Neural progenitor cell (in vitro differentiated cells): ENCODE measurements at places on chromosomes 13 and 19. TPM values are rescaled to one million over a fixed set of nuclear protein-coding genes. Genes with fewer than 3 reads are reported as not detected.

- H3K27me3 ChIP-seq = no peaks in the 10 kb centered on the region
- H3K4me1 ChIP-seq = peaks cover 13% of the 10 kb centered on the region
- H3K27ac ChIP-seq = no peak overlapping the region
Observed at GRCh38 chr13:98875146-98875729, 102.6 kb downstream of the DOCK9 start.

GRCh38 chr13:112744168-112745021 lies 54.6 kb downstream of the ATP11A start:
- no peak overlapping the region for H3K27ac ChIP-seq
- peaks cover 3% of the 10 kb centered on the region for H3K4me1 ChIP-seq
- no peaks in the 10 kb centered on the region for H3K27me3 ChIP-seq
- H3K4me3 ChIP-seq = no peak overlapping the region
- H3K36me3 ChIP-seq = no peaks in the 10 kb centered on the region
- no peak for DNase-seq

Gene CD79A
- total RNA-seq = 0.11 and 0.25 TPM in 2 replicates

- no peak overlapping the region for H3K27ac ChIP-seq
- DNase-seq = no peak
- H3K4me1 ChIP-seq = no peaks in the 10 kb centered on the region
- H3K36me3 ChIP-seq = no peaks in the 10 kb centered on the region
- H3K4me3 ChIP-seq = no peak overlapping the region
Observed at GRCh38 chr13:20911037-20911436, 8.5 kb upstream of the XPO4 start.

- no peak overlapping the region for H3K4me3 ChIP-seq
- peaks cover 39% of the 10 kb centered on the region for H3K4me1 ChIP-seq
- H3K36me3 ChIP-seq = no peaks in the 10 kb centered on the region
- DNase-seq = no peak
- no peak overlapping the region for H3K27ac ChIP-seq
Observed at GRCh38 chr19:12786141-12786870, 5.0 kb upstream of the JUNB start.

DNA sequence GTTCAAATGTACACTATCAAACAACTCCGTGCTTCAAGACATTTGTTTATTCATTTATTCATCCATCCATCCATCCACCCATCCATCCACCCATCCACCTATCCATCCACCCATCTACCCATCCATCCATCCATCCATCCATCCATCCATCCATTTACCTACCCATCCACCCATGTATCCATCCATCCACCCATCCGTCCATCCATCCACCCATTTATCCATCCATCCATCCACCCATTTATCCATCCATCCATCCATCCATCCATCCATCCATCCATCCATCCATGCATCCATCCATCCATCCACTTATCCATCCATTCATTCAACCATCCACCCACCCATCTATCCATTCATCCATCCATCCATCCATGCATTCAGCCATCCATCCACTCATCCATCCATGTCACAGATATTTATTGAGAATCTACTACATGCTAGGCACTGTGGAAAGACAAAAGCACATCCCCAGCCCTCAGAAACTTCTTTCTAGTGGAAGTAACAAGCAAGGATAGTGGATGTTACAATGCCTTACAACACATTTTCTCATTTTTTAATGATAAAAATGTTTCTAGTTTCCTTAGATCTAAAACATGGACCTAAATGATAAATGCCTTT lies 237.6 kb downstream of the ZNF536 start:
- H3K4me3 ChIP-seq = no peak overlapping the region
- no peaks in the 10 kb centered on the region for H3K4me1 ChIP-seq
- H3K36me3 ChIP-seq = no peaks in the 10 kb centered on the region
- no peaks in the 10 kb centered on the region for H3K27me3 ChIP-seq

GRCh38 chr19:43609872-43610271 lies 2.0 kb upstream of the SRRM5 start:
- no peaks in the 10 kb centered on the region for H3K27me3 ChIP-seq
- no peak for DNase-seq
- no peaks in the 10 kb centered on the region for H3K36me3 ChIP-seq
- H3K27ac ChIP-seq = no peak overlapping the region
- H3K4me3 ChIP-seq = no peak overlapping the region
- H3K4me1 ChIP-seq = no peaks in the 10 kb centered on the region

GRCh38 chr19:48990400-48990799 lies 2.7 kb downstream of the GYS1 start:
- H3K4me3 ChIP-seq = no peak overlapping the region
- DNase-seq = no peak
- H3K4me1 ChIP-seq = peaks cover 16% of the 10 kb centered on the region
- H3K36me3 ChIP-seq = no peaks in the 10 kb centered on the region
- no peaks in the 10 kb centered on the region for H3K27me3 ChIP-seq
- H3K27ac ChIP-seq = no peak overlapping the region

DNA sequence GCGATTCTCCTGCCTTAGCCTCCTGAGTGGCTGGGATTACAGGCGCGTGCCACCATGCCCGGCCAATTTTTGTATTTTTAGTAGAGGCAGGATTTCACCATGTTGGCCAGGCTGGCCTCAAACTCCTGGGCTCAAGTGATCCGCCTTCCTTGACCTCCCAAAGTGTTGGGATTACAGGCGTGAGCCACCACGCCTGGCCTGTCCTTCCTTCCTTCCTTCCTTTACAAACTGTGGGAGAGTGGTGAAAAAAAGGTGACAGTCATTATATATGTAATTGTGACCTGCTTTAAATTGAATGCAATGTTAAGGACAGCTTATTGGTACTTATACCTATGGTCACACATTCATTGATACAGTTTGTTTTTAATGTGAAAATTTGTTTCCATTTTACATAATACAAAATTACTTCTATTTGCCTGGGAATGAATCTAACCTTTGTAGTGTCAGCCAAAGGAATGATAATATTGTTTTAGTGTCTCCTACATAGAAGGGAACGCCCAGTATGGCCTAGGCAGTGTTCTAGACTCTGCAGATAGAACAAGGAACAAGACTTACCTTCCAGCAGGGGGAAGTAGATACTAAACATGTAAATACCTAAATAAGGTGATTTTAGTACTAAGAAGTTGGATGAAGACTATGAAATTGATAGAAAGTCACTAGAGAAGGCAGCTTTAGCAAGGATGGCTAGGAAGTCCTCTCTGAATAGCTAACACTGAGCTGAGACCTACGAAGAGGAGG lies 146.3 kb downstream of the GGACT start:
- H3K27me3 ChIP-seq = no peaks in the 10 kb centered on the region
- no peaks in the 10 kb centered on the region for H3K36me3 ChIP-seq
- DNase-seq = no peak
- H3K4me1 ChIP-seq = peaks cover 26% of the 10 kb centered on the region
- H3K4me3 ChIP-seq = no peak overlapping the region
- no peak overlapping the region for H3K27ac ChIP-seq

DNA sequence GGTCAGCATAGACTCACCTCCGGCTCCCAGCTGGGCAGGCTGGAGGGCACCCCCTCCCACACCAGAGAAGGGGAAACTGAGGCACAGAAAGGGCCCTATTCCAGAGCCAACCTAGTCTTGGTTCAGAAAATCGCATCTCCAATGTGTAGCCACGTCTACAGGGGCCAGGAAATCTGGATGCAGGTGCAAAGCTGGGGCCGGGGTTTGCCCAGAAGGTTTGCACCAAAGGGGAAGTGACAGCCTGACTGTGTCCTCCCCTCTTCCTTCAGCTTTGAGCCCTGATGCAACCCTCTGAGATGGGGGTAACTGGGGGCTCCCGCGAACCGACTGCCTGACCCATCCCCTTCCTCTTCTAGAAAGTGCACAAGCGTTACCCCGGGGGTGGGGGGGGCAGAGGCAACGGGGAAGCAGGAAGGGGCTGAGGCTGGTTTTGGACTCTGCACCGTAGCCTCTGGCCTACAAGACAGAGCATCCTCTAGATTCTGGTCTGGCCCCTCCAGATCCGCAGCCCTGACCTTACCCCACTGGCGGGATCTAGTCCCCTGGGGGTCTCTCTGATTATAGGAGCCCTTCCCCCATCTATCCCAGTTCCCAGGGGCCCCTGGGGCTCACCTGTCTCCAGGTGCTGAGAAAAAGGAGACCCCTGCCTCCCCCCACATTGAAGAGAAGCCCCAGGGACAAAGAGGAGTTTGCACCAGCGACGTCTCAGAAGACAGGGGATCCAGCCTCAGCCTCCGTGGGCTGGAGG lies 1.1 kb upstream of the ONECUT3 start:
- no peak overlapping the region for H3K4me3 ChIP-seq
- H3K27me3 ChIP-seq = peaks cover 100% of the 10 kb centered on the region
- no peaks in the 10 kb centered on the region for H3K36me3 ChIP-seq
- DNase-seq = no peak

GRCh38 chr13:36696410-36697010 lies 22.7 kb downstream of the SERTM1 start:
- no peak overlapping the region for H3K4me3 ChIP-seq
- no peaks in the 10 kb centered on the region for H3K27me3 ChIP-seq
- H3K4me1 ChIP-seq = no peaks in the 10 kb centered on the region
- no peak overlapping the region for H3K27ac ChIP-seq
- no peaks in the 10 kb centered on the region for H3K36me3 ChIP-seq
- DNase-seq = no peak

DNA sequence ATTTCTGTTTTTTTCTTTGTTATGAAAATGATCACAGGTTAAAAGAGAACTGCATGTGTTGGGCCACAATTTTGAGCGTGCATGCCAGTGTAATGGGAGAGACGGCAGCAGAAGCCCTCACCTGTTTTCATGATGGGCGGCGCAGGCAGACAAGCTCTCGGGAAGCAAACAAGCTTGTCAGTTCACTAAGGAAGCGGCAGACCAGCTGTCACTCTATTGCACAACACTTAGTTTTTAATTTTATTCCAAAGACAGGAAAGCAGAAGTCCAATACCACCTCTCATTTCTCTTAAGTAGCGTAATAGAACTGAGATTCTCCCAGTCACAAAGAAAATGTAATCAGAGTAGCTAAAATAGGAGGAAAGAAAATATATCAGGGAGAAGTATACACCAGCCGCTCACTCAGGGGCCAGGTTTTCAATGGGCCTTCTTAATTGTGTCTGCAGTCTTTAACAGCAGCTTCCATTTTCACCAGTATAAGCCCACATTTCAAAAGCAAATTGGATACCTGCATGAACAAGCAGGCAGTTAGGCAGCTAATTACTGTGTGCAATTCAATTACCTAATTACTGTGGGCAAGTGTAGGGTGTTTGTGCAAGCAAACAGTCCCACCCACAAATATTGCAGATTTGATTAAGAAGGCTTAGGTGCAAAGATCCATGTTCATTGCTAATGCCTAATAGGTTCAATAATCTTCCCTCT lies 711.4 kb downstream of the DIAPH3 start:
- H3K4me1 ChIP-seq = peaks cover 25% of the 10 kb centered on the region
- H3K27ac ChIP-seq = peak overlapping the region; percentile 51
- DNase-seq = peak; percentile 31
- no peak overlapping the region for H3K4me3 ChIP-seq
- H3K27me3 ChIP-seq = no peaks in the 10 kb centered on the region
- H3K36me3 ChIP-seq = no peaks in the 10 kb centered on the region

GRCh38 chr19:20423381-20424197 lies 142.0 kb downstream of the ZNF737 start:
- H3K4me1 ChIP-seq = no peaks in the 10 kb centered on the region
- H3K27me3 ChIP-seq = no peaks in the 10 kb centered on the region
- no peaks in the 10 kb centered on the region for H3K36me3 ChIP-seq
- peak; percentile 37 for DNase-seq
- peak overlapping the region; percentile 81 for H3K27ac ChIP-seq

DNA sequence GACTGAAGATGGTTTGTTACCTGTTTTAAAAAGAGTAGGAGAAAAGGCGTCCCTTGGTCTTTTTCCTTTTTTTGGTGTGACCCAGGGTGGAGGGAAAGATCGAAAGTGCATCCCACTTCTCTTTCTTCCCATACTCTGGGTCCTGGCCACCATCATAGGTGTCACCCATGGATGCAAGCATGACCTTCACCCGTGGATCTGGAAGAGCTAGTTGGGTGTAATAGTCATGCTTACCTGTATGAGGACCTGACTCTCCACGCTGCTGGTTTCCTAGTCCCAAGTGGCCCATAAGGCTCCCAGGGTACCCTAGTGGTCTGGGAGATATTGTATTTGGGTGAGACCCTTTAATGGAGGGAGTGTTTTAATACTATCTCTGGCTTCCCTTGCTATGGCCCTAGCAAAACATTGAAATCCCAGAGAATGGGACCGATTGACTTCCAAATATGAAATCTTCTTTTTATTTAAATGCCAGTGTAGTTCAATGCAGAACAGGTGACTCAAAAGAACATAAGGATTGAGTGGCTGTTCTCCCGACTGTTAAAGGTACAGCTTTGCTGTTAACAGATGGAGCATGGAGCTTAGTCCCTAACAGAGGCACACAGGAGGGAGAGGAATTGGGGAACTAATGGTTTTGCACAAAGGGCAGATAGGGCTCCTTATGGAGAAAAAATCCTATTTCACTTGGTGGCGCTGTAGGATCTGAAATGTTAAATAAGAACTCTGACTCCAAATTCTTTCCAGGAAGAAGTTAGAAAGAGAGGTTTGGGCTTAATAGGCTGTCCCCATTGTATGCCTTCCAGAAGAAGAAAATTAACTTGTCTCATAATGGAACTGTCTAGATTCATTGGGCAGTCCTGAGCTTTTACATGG lies 7.0 kb upstream of the ZNF550 start:
- no peaks in the 10 kb centered on the region for H3K27me3 ChIP-seq
- no peaks in the 10 kb centered on the region for H3K4me1 ChIP-seq
- H3K4me3 ChIP-seq = no peak overlapping the region

Gene KLK8
- 0.46 TPM in 1 of 2 replicates, not detected in the other for total RNA-seq

- H3K27ac ChIP-seq = no peak overlapping the region
- no peak for DNase-seq
- no peaks in the 10 kb centered on the region for H3K36me3 ChIP-seq
Observed at GRCh38 chr13:75670496-75670895, 34.4 kb downstream of the LMO7 start.

DNA sequence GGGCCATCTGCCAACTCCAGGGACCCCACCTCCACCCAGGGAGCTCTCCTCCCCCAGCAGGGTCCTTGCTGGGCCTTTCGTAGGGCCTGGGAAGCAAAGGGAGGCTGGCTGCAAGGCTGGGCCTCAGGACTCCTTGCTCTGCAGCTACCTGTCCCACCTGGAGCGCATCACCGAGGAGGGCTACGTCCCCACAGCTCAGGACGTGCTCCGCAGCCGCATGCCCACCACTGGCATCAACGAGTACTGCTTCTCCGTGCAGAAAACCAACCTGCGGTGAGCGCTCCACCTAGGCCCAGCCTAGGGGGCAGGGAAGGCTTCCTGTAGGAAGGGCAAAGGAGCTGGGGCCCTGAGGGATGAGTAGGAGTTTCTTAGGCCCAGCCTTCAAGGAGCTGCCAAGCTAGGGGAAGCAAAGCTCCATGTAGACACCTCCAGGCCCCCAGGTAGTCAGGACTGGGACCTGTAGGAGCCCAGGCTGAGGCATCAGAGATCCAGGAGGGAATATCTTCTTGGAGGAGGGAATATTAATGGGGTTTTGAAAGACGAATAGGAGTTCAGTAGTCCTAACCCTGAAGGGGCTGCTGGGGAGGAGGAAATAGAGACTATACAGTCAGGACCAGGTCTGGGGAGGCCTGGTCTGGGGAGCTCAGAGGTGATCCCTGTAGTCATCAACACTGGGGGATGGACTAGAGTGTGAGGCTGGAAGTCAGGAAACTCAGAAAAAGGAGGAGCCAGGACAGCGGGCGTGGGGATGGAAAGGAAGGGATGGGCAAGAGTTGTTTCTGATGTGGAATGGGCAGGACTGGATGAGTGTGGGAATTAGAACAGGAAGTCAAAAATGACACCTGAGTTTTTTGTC lies 16.0 kb downstream of the GNA15 start:
- H3K27ac ChIP-seq = no peak overlapping the region
- H3K36me3 ChIP-seq = no peaks in the 10 kb centered on the region
- H3K4me1 ChIP-seq = peaks cover 3% of the 10 kb centered on the region
- H3K27me3 ChIP-seq = no peaks in the 10 kb centered on the region

GRCh38 chr13:103222683-103223082 lies 156.5 kb upstream of the SLC10A2 start:
- H3K4me1 ChIP-seq = no peaks in the 10 kb centered on the region
- H3K36me3 ChIP-seq = no peaks in the 10 kb centered on the region
- DNase-seq = no peak
- no peaks in the 10 kb centered on the region for H3K27me3 ChIP-seq
- no peak overlapping the region for H3K27ac ChIP-seq
- H3K4me3 ChIP-seq = no peak overlapping the region

Gene ZNF787
- 2.2 and 30.0 TPM in 2 replicates for total RNA-seq
